Osteocyte (in vitro differentiated cells): ENCODE measurements at places on chromosomes 1 and 21.

- DNase-seq: no peak
These were observed 18.4 kb upstream of the GFI1 start for GRCh38 chr1:92505015-92505692.

GRCh38 chr1:17618558-17619247 is 79.2 kb downstream of the ARHGEF10L start:
- no peak for DNase-seq

- no peak for DNase-seq
These were observed 49.7 kb downstream of the EEIG2 start for GRCh38 chr1:108609483-108610049.

GRCh38 chr1:235858766-235859165 is 7.9 kb downstream of the LYST start:
- no peak for DNase-seq

DNA sequence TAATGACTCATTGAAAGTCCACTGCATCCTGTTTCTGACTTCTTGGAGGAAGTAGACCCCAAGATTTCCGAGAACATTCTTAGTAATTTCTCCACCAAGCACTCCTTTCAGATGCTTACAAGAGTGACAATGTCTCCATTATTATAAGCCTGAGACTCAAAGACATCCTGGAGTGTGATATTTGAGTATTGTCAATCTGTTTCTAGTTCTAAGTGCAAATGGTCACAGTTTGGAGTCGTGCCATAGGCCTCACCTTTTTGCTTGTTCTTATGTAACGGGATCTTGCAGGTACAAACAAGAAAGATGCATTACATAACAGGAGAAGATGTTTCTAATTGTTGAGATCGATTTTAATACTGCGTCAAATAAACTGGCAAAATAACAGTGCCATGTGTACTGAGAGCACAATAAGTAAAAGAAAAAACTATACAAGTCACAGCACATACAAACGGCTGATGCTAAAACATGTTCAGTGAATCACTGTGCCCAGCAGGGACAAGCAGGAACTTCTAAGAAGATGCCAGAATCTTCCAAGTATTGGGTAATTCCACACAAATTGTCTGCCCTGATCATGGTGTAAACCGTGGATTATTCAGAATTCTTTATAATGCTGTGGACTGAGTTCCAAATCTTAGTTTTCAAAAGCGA is 54.1 kb downstream of the CD2 start:
- no peak for DNase-seq

GRCh38 chr1:23371987-23372880 is 2.6 kb upstream of the ZNF436 start:
- no peak for DNase-seq

GRCh38 chr1:175512637-175513412 is 230.6 kb downstream of the TNR start:
- DNase-seq: no peak

DNA sequence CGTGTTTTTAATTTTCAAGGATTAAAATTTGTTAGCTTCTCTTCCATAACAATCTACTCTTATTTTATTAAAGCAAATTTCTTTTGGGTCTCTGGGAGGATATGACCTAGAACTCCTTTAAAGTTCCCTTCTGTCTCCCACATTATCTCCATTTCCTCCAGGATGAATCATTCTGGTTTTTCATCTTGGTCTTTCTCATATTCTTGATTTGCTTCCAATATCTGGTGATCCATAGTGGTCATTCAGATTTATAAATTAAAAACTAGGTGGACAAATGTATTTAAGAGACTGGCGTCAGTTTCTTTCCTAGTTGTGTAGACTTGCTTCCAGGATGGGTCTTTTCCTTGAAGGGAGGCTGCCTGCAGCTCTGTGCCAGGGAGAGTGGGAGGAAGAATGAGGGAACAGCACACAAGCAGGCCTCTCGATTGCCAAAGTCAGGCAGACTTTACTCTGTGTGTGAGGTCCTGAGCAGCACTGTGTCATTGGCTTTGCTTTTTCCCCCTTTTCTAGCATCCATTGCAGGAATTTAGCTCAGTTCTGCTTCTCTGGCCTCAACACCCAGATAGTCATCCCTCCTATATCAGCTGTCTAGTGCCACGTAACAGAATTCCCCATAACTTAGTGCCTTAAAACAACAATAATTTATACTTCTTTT is 48.1 kb upstream of the FOXO6 start:
- DNase-seq: no peak

DNA sequence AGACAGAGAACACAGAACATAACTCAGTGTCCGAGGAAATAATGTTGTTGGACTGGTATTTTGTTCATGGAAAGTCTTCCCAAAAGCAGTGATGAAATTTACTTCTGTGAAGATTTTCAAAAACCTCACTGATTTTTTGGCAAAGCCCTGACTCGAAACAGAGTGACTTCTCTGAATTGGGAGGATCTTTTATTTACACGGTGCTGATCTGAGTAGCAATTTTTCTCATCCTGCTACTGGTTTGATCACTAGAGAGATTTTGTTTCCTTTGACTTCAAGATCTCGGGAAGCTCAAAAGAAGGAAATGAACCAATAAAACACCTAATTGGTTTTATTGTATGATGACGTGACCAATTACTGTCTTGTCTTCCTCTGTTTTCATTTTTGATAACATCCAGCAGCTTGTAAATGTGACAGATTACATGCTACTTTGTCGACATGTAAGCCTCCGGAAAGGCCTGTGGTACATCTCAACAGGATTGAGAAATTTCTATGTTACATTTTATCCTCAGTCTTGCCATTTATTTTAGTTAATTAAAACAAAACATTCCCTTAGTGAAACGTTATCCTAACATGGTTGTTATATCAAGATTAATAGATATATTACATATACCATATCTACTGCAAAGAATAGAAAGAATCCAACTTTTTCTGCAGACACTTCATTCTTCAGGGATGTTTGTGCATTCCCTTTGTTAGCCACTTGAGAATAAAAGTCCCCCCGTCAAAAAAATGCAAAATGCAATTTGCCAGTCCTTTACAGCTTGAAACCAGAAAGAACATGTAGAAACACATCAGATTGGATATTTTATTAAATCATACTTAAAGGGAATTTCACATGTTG is 42.8 kb upstream of the IFI44L start:
- no peak for DNase-seq

DNA sequence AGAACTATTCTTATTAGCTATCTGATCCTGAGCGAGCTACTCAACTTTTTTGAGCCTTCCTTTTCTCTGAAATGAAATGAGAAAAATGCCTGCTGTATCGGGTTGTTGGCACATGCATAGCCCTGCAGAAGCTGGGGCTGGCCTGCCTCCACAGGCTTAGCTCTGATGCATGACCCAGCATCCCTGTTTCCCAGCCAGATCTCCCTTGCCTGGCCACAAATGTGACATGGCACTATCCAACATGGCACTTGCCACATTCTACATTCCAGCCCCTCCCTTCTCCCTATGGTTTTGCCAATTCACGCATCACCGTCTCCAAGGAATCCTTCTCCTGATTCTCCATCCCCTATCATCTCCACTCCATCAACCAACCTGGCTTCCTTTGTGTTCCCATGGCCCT is 13.8 kb downstream of the RNU5D-1 start:
- DNase-seq: no peak

GRCh38 chr21:20999659-21000058 is 1.4 kb downstream of the NCAM2 start:
- DNase-seq: no peak

DNA sequence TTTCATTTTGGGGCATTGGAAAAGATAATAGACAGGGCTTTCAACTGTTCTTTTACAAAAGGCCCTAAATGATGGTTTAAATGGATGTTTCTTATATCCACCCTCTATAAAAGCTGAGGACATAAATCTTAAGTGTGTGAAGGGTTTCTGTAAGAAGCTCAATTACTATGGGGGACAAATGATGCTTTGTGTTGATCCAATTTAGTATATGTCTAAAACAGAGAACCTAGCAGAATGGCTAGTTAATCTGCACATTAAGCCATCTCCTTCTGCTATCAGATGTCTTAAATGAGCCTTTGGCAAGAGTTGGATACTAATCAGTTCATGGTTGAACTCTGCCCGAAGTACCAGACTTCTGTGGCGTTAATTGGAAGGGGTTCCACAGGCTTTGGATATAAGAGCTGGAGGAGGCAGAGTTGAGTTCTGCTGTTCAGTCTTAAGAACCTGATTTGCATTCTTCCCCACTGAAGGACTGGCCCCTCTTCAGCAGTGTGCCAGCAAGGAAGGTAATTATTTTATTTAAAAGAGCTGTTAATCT is 43.1 kb downstream of the PTGFRN start:
- DNase-seq: no peak

DNA sequence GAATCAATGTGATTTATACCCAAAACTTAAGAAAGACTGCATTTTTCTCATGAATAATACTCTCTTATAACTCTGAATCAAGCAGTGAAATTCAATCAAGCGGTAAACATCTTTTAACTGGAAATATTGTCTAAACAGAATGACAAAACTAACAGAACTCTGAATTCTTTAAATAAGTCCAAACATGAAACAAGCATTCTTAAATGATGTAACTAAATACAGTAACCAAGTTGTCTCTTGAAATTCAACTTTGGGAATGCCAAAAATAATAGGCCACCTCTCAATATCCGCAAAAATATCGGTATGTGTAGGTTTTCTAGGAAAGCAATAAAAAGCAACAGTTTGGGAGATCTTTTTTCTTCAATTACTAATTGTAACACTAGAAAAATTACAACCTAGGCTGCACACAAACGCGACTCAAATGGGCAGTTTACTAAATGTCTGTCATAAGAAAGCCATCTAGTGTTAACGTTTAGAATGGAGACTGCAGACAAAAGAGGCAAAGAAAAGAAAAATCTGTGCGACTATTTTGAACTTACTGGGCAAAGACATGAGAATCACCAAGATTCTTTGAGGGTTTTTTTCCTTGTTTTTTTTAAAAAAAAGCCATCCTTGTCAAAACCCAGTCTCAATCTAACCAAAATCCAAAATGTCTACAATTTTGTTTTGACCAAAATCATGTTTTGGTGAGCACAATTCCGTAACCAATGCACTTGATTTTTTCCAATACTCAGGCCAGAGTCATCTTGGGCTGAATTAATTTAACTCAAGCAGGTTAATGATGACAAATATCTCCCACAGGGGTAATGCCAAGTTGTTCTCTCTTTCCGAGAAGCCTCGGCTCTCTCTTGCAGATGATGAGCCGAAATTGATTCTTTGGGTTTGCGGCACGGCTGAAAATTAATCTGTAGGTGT is 1.3 kb downstream of the SIPA1L2 start:
- DNase-seq: no peak

- DNase-seq: peak; percentile 86
These were observed at the start of gene PRKAA2 for GRCh38 chr1:56644919-56645676. Gene PRKAA2 (plus strand): TSS chr1:56645314. CDS start chr1:56645388, 74 bp downstream.

DNA sequence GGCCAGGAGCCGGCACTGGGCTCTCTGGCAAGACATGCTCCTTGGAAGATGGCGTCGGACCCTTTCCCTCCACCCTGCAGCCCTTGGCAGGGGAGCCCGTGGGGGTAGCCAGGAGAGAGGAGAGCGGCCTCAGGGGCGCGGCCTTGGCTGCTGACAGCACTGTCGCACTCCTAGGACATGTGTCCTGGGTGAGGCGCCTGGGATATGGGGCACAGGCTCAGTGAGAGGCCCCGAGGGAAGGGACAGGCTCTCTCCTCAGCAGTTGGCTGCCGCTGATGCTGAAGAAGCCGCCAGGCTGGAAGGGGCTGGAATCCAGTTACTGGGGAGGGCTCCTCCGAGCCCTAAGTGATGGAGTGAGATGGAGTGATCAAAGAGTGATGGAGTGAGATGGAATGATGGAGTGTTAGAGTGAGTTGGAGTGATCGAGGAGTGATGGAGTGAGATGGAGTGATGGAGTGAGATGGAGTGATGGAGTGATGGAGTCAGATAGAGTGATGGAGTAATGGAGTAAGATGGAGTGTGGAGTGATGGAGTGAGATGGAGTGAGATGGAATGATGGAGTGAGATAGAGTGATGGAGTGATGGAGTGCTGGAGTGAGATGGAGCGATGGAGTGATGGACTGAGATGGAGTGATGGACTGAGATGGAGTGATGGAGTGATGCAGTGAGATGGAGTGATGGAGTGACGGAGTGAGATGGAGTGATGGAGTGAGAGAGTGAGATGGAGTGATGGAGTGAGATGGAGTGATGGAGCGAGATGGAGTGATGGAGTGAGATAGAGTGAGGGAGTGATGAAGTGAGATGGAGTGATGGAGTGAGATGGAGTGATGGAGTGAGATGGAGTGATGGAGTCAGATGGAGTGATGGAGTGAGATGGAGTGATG is 27.6 kb upstream of the PKP1 start:
- peak; percentile 75 for DNase-seq

DNA sequence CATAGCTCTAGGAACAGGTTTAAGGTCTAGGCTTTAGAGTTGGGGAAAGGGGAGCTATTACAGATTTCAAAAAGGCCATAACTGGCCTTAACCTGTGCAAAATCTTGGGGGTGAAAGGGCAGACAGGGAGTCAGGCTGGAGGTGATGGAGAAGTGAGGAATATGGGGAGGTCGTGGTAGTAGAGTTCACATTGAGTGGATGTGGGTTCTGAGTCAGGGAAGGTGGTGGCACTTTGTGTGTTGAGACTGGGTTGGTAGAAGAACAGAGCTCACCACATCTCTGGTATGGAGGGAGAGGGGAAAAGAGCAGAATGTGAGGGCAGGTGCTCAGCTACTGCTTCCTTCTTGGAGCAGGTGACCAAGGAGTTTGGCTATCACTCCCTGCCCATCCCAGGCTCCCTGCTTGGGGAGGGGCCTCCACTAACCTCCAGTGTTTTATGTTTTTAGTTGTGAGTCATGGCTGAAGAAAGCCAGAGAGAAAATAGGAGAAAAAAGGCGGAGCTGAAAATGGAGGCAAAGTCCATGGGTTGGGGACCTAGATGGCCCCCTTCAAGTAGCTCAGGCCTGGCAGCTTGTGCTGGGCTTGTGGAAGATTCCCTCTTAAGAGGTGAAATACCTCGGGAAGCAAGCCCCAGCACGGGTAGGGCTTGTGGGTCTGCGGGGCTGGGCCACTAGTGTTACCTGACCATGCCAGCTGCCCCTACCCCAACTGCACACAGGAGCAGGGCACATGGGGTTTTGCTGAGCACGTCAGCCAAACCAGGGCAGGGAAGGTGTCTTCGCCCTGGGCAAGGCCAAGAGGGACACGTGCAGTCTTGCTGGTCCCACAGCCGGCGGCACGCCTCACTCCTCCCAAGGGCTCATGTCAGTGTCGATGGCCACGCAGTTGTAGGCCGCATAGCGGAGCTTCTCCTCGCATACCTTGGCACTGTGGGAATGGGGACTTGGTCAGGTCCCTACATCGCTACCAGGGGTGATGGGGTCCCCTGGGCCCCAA is 8.2 kb downstream of the HECTD3 start:
- peak; percentile 83 for DNase-seq
